Renal pelvis (tissue), 12 donors: ENCODE measurements at places on chromosomes 3 and 15. TPM values are rescaled to one million over a fixed set of nuclear protein-coding genes. Genes with fewer than 3 reads are reported as not detected.

DNA sequence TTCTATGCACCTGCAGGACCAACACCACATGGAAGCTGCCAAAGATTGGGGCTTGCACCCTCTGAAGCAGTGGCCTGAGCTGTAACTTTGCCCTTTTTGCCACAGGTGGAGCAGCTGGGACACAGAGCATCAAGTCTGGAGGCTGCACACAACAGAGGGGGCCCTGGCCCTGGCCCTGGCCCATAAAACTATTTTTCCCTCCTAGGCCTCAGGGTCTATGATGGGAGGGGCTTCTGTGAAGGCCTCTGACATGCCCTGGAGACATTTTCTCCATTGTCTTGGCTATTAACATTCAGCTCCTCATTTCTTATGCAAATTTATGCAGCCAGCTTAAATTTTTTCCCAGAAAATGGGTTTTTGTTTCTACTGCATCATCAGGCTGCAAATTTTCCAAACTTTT, 335.5 kb downstream of the ARPP21 start:
- DNase-seq: no peak

GRCh38 chr3:148950806-148951205, 40.5 kb upstream of the GYG1 start:
- no peak for DNase-seq

DNA sequence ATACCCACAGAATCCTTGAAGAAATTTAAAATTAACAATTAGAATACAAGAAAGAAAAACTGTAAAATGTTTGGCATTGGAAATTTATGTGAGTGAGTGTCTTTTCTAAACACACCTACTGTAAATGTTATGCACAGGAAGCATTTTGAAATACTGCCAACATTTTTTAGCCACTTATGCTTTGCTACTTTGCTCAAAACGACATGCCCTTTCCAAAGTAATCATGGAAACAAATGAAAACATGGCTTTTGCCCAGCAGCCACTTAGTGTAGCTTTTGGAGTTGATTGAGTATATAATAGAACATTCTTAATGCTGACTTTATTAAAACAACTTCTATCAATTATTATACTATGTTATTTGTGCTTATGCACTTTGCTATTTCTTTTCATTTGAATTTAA, 823.0 kb downstream of the CADM2 start:
- no peak for DNase-seq

- DNase-seq: no peak
These were observed 124.4 kb upstream of the MEF2A start for GRCh38 chr15:99441444-99441800.

DNA sequence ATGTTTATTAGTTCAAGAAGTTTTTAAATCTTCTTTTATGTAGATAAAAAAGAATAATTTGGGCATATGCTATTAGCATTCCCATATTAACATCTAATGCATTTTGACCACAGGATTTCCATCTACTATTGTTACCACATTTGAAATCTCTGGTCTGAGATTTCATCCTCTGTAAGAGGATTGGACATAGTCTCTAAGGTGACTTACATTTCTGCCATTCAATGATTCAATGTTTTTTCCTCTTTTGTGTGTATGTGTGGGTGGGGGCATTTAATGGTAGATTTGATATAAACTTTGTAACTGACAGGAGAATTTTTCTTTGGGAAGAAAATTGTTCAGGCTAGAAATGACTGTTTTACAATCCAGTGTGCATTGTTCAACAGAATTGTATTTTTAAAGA, 307.3 kb upstream of the RBMS3 start:
- DNase-seq: no peak

- no peak for DNase-seq
These were observed 77.1 kb upstream of the CHRNB4 start for GRCh38 chr15:78717956-78718656.

GRCh38 chr3:138786788-138787271, 47.9 kb downstream of the PIK3CB start:
- DNase-seq: no peak

DNA sequence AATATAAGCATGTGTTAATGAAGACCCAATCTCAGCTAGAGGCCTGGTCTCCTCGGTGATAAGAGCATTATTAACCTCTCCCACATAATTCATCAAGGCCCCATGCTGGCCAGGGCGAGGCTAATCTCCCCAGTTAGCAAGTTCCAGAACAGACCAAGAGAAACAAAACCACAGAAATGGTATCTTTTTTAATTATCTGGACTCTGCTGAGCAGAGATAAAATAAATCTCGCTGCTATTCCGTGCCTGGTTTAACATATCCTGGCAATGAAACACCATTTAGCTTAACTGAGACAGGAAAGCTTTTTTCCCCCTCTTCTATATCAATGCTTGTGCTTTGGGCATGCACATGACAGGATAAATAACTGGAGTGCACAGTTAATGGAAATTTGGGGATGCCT, 72.5 kb upstream of the ARHGEF3 start:
- no peak for DNase-seq

DNA sequence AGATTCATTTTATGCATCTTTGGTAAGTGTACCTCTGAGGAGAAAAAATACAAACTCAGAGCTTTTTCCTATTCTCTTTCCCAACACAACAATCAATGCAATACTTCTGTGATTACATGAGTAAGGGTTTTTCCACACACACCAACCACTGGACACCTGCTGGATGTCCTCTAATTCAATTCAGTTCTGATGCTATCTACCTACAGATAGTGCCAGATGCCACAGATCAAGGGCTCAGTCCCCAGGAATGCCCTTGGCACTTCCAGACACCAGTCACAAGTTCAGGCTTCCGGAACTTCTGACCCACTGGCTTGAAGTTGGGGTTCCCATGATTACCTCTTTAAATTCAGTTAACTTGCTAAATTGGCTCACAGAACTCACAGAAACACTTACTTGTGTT, 511.5 kb downstream of the AGBL1 start:
- no peak for DNase-seq

DNA sequence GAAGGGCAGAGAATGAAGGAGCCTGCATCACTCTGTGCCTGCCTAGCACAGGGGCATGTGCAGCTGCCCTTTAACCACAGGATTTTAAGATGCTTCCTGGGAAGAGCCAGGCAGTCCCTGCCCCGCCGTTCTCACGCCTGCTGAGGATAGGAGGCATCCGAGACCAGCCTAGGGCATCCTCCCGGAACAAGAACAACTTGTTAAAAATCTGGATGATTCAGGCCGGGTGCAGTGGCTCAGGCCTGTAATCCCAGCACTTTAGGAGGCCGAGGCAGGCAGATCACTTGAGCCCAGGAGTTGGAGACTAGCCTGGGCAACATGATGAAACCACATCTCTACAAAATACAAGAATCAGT, 15.2 kb downstream of the NRROS start:
- no peak for DNase-seq

DNA sequence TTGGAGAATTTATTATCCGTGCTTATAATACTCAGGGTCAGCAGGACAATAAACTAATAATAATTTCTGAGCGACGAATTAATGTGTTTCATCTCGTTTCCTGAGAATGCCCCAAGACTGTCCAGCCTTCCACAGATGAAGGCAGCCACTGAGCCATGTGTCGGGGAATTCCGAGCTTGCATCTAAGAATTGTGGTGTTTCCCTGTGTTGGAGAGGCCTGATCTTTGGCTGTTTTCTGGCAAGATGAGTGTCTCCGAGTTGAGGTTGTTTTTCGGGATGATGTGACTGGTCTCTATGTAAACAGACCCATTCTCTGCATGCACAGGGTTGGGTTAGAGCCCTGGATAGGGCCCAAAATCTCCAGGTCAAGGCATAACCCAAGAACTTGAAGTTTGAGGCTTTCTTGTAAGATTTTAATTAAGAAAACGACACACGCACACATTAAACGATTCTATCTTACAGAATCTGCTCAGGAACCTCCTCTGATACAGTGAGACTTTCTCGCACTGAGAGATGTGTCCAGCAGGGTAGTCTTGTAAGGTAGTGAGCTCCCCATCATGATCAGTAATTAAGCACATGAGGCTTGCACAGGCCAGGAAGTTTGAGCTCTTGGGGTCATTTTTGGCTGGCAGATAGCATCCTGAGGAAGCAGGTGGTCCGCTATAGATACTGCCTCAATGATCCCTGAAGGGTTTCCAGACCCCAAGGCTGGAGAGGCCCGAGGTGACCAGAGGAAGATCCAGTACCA, 14.4 kb downstream of the FGD5 start:
- no peak for DNase-seq

- peak; percentile 35 for DNase-seq
These were observed 119.2 kb downstream of the CORO2B start for GRCh38 chr15:68697711-68698690.

GRCh38 chr15:73108676-73109075, 56.4 kb downstream of the NEO1 start:
- no peak for DNase-seq

DNA sequence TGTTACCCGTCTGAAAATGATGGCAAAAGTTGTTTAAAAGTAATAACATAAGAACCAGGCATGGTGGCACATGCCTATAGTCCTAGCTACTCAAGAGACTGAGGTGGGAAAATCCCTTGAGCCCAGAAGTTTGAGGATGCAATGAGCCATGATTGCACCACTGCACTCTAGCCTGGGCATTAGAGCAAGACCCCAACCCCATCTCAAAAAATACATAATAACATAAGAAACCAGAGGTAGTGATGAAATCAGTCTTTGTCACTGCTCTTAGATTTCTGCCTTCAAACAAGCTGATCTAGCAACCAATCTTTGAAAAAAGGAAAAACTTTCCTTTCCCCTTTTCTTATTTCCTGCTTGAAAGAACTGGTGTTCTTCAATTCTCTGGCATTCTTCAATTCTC, 71.3 kb downstream of the TMCC1 start:
- no peak for DNase-seq

DNA sequence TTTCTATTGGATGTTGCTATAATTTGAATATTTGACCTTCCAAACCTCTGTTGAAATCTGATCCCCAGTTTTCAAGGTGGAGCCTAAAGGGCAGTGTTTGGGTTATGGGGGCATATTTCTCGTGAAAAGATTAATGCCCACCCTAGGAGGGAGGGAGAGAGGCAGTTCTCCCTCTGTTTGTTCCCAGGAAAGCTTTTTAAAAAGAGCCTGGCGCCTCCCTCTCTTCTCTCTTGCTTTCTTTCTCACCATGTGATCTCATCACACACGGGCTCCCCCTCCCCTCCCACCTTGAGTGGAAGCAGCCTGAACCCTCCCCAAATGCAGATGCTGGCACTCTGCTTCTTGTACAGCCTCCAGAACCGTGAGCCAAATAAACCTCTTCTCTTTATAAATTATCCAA, 12.4 kb upstream of the GABRA5 start:
- DNase-seq: no peak

DNA sequence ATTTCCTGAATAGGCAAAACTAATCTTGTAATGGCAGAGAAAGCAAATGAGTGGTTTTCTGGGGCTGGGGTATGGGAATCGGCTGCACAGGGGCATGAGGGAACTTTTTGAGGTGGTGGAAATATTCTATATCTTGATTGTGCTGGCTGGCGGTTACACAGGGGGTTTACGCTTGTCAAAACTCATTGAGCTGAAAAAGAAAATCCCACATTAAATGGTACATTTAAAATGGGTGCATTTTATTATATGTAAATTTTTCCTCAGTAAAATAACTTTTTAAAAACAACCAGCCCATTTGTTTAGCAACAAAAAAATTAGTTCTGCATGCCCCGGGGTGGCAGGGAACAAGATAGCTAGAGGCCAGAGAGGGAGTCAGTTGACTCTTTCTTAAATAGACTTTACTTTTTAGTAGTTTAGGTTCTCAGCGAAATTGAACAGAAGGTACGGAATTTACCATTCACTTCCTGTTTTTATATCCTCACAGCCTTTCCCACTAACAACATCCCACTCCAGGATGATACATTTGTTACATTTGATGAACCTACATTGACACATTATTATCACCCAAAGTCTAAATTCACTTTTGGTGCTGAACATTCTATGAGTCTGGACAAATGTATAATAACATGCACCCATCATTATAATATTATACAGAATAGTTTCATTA, 41.2 kb upstream of the BCL2A1 start:
- no peak for DNase-seq

- no peak for DNase-seq
These were observed 36.0 kb downstream of the AQR start for GRCh38 chr15:34933432-34933975.

GRCh38 chr3:98574132-98574531, 19.3 kb downstream of the CPOX start:
- no peak for DNase-seq

DNA sequence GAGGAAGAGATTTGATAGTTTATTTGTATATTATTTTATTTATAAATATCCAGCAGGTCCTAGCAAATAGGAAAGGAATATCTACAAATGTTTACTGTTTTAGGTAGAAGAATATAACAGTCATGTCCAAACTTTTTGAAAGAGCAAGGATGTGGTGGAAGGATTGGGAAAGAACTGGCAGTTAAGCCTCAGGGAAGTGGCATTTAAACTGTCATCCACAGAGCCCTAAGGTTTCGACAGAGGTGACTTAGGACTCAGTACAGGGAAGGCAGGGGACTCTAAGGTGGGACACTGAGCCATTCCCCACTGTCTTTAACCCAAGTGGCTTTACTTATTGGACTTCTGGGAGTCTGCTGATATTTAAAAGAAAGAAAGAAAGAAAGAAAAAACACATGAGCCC, 11.8 kb upstream of the TMEM87A start:
- no peak for DNase-seq

- DNase-seq: no peak
These were observed 8.5 kb downstream of the SEC13 start for GRCh38 chr3:10312391-10312790.

DNA sequence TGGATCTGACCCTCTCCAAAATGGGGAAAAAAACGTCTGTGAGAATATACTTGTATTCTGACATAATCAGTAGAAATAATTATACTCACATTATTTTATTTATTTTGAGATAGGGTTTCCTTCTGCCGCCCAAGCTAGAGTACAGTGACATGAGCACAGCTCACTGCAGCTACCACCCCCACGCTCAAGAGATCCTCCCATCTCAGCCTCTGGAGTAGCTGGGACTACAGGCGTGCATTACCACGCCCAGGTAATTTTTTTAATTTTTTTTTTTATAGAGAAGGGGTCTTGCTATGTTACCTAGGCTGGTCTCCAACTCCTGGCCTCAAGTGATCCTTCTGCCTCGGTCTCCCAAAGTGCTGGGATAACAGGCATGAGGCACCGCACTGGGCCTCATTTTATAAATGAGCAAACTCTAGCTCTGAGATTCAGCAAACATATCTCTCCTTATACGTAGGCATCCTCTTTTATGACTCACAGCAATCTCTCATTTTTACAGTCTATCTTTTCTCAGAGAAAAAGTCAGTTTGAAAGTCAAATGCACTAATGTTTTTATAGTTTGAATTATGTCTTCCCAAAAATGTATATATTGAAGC, 989 bp upstream of the VGLL3 start:
- DNase-seq: no peak

The PARP15 gene
- polyA plus RNA-seq: 0.43 TPM

The ADGRG7 gene
- 0.04 TPM for polyA plus RNA-seq

The ROPN1B gene
- polyA plus RNA-seq: 1.1 TPM

The CCNB2 gene
- 50.2 TPM for polyA plus RNA-seq

The TNNC1 gene
- polyA plus RNA-seq: 7.0 TPM

The PRKAR2A gene
- polyA plus RNA-seq: 36.9 TPM

The SI gene
- 0.05 TPM for polyA plus RNA-seq

The LMAN1L gene
- not detected for polyA plus RNA-seq

The SLC28A1 gene
- 10.7 TPM for polyA plus RNA-seq

The TRPM7 gene
- 57.6 TPM for polyA plus RNA-seq

The C3orf20 gene
- 0.77 TPM for polyA plus RNA-seq

The DUOXA2 gene
- not detected for polyA plus RNA-seq

The PLCB2 gene
- polyA plus RNA-seq: 10.8 TPM

The CXCR6 gene
- polyA plus RNA-seq: 0.86 TPM

The EDEM1 gene
- polyA plus RNA-seq: 22.5 TPM

The SERF2 gene
- 586 TPM for polyA plus RNA-seq

The WDR48 gene
- polyA plus RNA-seq: 101 TPM

The HTR3E gene
- polyA plus RNA-seq: not detected
